NCI-H187 treated with DMSO at 0.1 percent for 48 hours (cell line): ENCODE measurements at places on chromosomes 6 and 20.

DNA sequence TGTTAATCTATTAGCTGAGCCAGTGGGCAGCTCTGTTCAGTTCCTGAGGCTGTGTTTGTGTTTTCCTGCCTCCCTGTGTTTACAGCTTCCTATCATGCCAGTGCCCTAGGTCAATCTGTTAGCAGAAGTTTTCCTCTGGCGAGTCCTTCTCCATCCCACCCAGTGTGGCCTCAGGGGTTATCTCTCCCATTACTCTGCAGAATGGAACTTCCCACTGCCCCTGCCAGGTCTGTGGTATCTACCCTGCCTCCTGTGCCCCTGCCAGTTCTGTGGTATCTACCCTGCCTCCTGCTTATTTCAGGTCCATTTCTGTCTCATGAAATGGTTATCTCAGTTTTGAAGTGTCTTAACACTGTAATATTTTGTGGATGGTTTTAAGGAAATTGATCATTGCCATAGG, 63.1 kb downstream of the SLX4IP start:
- DNase-seq, result no peak

DNA sequence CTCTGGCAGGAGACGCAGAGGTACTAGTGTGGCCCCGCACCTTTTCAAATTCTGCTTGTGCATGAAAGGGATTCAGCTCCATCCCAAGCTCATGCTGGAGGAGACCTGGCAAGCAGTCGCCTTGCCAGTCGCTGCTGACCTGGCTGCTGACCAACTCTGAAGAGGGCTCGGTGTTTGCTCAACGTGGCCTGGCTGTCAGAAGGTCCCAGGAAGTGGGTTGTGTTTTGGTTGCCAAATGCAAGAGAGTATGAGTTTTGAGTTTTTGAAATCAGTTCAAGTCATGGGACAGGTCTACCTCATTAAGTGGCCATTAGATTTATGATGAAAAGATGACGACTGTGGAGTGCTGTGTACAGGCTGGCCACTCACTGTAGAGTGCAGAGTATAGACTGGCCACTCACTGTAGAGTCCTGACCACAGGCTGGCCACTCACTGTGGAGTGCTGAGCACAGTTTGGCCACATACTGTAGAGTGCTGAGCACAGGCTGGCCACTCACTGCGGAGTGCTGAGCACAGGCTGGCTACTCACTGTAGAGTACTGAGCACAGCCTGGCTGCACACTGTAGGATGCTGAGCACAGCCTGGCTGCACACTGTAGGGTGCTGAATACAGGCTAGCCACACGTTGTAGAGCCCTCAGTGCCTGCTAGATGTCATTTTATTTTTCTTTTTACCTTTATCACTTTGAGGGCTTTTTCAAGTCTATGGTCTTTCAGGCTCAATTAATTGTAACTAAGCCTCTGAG, 193.9 kb downstream of the ZNF217 start:
- no peak for DNase-seq

GRCh38 chr6:87697581-87698546, 4.2 kb downstream of the AKIRIN2 start:
- DNase-seq, result no peak

GRCh38 chr20:43736588-43737158, 9.9 kb upstream of the GTSF1L start:
- DNase-seq, result no peak

DNA sequence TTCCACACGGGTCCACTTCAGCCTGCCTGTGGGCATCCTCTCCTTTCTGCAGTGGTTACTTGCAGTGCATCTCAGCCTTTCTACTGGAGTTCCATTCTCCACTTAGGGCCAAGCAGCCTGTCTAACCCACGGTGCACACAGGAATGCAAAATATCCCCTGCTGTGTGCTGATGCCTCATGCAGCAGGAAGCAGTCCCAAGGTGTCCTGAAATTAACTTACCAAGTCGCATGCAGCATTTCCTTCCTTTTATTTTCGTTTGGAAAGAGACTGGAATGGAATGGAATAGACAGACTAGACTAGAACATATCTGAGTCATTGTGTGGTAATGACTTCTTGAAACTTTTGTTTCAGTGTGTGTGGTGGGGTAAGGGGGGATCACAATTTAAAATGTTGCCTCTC, 25.9 kb upstream of the FOXQ1 start:
- DNase-seq, result no peak

GRCh38 chr20:7161690-7162089, 394.2 kb downstream of the BMP2 start:
- DNase-seq, result no peak

DNA sequence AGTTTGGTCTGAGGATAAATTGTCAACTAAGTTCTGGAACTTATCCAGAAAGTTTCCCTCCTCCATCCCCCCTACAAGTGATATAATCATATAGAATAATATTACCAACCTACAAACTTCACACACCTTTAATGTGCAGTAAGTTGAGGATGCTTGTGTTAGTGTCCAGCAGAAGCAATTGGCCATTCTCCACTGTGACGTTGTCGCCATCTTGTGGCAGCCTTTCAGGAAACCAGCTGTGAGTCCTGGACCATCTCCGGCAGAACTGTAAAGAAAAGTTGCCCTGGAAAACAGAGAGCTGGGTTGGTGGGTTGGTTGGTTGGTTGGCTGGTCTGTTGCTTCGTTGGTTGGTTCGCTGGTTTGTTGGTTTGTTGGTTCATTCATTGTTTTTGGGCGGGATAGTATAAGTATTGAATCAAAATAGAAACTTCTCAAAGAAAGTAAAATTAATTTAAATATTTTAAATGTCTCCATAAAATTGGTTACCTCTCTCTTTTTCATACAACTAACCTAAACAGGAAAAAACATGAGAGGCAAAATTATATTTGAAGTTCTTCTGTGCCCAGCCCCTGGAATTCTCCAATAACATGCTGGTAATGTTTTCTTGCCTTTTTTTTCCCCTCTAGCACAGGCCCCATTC, 127.5 kb downstream of the PKHD1 start:
- no peak for DNase-seq
